ENCODE measurements at places on chromosomes 12 and 14.

GRCh38 chr12:7075939-7076338 lies 15.4 kb downstream of the C1S start:
- DNase-seq: no peak

DNA sequence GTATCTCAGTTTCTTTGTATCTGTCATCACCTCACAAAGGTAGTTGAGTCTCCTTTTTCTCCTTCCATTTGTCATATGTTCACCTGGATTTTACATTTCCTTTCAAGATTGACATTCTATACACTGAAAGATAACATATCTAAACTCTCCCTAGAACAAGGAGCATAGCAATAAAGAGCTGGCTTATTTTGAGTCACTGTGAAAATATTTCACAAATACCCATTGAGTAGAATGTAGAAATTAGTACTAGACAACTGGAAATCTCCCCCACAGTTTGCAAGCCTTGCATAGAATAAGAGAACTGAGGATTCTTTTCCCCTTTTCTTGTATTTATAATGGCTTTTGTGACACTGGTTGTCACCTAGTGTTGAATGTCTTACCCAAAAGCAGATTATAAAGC lies 111.2 kb downstream of the KICS2 start:
- no peak for DNase-seq

GRCh38 chr12:108029051-108029835 lies 99.8 kb upstream of the WSCD2 start:
- no peak for DNase-seq

- DNase-seq: no peak
These were observed 428.3 kb downstream of the DIO2 start for GRCh38 chr14:79783041-79783440.

DNA sequence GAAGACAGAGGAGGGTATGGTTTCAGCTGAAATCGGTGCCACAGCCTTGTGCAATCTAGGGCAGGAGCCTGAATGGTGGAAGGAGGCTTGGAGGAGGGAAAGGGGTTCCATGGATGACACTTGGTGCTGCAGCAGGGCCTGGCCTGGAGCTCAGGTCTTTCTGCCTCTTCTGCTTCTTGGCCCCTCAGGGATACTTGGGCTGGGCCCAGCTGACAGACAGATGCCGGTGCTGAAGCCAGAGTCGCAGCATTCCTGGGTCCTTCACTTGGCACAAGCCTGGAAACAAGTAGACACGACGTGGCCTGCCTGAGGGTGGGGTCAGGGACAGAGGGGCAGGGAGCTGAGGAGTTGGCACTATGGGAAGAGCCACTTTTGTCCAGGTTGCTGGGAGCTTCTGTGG lies 4.4 kb upstream of the PLEKHD1 start:
- no peak for DNase-seq

- no peak for DNase-seq
These were observed 25.1 kb downstream of the DYRK4 start for GRCh38 chr12:4587108-4587507.

DNA sequence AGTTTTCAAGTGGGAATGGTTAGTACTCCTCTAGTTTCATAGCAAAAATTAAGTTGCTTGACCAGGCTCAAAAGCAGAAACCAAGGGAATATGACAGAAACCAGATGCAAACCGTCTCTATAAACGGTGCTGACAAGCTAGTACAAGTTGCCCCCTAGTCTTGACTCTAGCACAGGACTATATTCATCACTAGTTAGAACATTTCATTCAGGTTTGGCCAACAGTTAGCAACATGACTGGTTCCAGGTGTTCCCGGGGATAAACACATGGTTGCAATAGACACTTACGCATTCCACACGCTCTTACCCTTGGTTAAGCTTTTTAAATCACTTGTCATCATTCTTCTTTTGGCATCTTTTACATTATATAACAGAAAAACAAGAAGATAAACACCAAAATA lies 103.6 kb downstream of the SCFD1 start:
- no peak for DNase-seq

DNA sequence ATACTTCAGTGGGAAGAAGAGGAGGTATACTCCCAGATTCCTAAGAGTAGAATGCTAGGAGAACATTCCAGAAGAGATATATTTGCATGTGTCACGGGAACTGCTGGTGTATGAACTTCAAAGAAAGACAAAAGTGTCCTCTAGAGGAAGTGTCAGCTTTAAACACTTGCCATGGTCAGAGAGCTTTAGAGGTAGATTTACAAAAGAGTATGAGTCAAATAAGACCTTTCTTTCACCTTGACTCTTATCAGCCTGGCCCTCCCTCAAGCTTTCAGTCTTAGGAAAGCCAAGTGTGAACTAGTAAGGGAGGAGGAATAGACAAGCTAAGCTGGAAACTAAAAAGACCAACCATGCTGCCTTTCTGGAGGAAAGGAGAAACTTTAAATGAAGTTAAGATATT lies 34.7 kb downstream of the COX8C start:
- no peak for DNase-seq

GRCh38 chr12:88207921-88208620 lies 66.0 kb downstream of the TMTC3 start:
- DNase-seq: no peak

- peak; percentile 62 for DNase-seq
These were observed 15.5 kb downstream of the MANSC1 start for GRCh38 chr12:12334367-12335040.

GRCh38 chr14:88421286-88421685 lies 35.8 kb downstream of the SPATA7 start:
- DNase-seq: no peak

DNA sequence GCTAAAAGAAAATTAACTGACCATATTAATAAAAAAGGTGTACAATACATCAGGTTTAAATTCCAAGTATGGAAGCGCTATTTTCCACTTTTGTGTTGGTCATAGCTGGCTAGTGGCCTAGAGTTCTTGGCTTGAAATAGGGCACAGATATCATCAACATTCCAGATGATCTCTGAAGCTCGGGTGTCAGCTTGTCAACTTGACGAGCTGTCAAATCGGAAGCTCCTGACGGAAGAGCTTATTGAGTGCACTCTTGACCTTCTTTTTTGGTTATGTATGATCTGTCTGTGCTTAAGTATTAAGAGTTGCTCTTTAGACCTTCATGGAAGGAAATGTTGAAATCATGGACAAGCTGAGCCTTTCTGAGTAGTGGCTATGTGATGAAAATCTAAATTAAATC lies 177.9 kb downstream of the APAF1 start:
- DNase-seq: no peak

GRCh38 chr14:38291681-38292467 lies 36.0 kb upstream of the CLEC14A start:
- no peak for DNase-seq

GRCh38 chr12:115898670-115899069 lies 378.8 kb downstream of the MED13L start:
- DNase-seq: no peak

GRCh38 chr12:54429014-54429471 lies 10.0 kb upstream of the ITGA5 start:
- DNase-seq: no peak

DNA sequence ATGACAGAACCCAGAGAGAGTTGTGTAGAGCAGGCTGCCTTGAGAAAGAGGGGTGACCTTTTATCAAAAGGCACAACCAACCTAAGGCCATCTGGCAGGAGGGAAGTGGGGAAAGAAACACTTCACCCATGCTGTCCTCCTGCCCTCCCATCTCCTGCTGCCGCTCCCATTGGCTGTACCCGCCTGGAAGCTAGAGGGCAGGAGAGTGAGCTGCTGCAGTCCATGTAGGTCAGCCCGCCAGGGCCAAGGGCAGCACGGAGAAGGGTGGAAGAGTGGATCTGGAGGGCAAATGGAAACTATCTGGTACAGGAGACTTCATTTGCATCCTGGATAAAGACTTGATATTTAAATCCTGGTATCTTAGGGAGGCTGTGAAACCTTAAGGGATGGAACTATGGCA lies 11.5 kb upstream of the CABP1 start:
- no peak for DNase-seq

DNA sequence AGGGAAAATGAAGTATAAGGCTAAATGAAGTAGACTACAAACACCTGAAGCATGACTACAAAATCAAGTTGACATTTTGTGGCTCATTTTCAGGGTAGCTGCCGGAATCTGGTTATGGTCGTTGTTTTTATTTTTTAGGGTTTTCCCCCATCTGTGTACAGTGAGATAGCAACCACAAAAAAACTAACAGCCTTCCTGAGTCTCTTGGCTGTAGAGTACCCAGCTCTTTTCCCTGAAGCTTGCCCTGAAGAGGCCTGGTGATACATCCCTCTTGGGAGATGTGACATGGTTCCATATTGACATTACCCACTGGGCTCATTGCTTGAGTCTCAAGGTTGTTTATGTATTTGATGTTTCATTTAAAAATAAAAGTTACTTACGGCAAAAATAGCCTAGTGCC lies 424.0 kb downstream of the ZFP36L1 start:
- DNase-seq: peak; percentile 51

GRCh38 chr14:91829511-91829910 lies 37.8 kb downstream of the TC2N start:
- no peak for DNase-seq

- no peak for DNase-seq
These were observed 66.5 kb upstream of the DIO3 start for GRCh38 chr14:101494826-101495225.

- DNase-seq: peak; percentile 54
These were observed 37.2 kb downstream of the GABARAPL1 start for GRCh38 chr12:10249690-10250455.

GRCh38 chr12:123077298-123078119 lies 73.4 kb downstream of the PITPNM2 start:
- DNase-seq: no peak

- DNase-seq: no peak
These were observed 71.2 kb downstream of the LGMN start for GRCh38 chr14:92677087-92677668.

- DNase-seq: no peak
These were observed 22.7 kb downstream of the BEST3 start for GRCh38 chr12:69676257-69677012.

Data from CD4-positive, alpha-beta T cell treated with Interleukin-4 for 4 hours (primary cell).